Naive thymus-derived CD4-positive, alpha-beta T cell (primary cell): ENCODE measurements at places on chromosomes 4 and X. TPM values are rescaled to one million over a fixed set of nuclear protein-coding genes. Genes with fewer than 3 reads are reported as not detected.

- H3K36me3 ChIP-seq = no peaks in the 10 kb centered on the region
- no peak overlapping the region for H3K4me3 ChIP-seq
- H3K27me3 ChIP-seq = no peaks in the 10 kb centered on the region
- H3K27ac ChIP-seq = no peak overlapping the region
- no peaks in the 10 kb centered on the region for H3K4me1 ChIP-seq
Observed at GRCh38 chrX:72030431-72030830, 101.3 kb downstream of the RTL5 start.

Gene MFAP3L
- polyA plus RNA-seq = 0.23 TPM

DNA sequence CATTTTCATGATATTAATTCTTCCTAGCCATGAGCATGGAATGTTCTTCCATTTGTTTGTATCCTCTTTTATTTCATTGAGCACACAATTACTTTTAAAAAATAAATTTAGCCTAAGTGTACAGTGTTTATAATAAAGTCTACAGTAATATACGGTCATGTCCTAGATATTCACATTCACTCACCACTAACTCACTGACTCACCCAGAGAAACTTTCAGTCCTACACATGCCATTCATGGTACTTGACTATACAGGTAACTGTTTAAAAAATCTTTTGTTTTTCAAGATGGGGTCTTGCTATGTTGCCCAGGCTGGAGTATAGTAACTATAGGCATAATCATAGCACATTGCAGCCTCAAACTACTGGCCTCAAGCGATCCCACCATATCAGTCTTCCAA lies 348.1 kb downstream of the RAPGEF2 start:
- H3K4me1 ChIP-seq = no peaks in the 10 kb centered on the region
- no peaks in the 10 kb centered on the region for H3K36me3 ChIP-seq
- DNase-seq = no peak

Gene EMCN
- polyA plus RNA-seq = not detected

GRCh38 chrX:70331161-70331560 lies 41.3 kb downstream of the KIF4A start:
- no peak overlapping the region for H3K4me3 ChIP-seq
- no peaks in the 10 kb centered on the region for H3K4me1 ChIP-seq
- no peaks in the 10 kb centered on the region for H3K36me3 ChIP-seq
- no peak for DNase-seq
- H3K27me3 ChIP-seq = no peaks in the 10 kb centered on the region
- no peak overlapping the region for H3K27ac ChIP-seq

DNA sequence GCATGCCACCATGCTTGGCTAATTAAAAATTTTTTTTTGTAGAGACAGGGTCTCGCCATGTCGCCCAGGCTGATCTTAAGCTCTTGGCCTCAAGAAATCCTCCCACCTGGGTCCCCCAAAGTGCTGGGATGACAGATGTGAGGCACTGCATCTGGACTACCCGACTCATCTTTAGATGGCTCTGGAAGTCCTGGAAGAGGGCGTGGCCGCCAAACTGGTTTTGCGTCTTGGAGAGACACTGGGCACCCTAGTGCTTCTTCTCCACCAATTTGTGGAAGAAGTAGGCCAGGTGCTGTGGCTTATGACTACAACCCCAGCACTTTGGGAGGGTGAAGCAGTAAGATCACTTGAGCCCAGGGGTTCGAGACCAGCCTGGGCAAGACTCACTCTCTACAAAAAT lies 47.6 kb downstream of the HOPX start:
- H3K36me3 ChIP-seq = no peaks in the 10 kb centered on the region
- no peak overlapping the region for H3K4me3 ChIP-seq
- no peak overlapping the region for H3K27ac ChIP-seq
- no peaks in the 10 kb centered on the region for H3K27me3 ChIP-seq
- no peaks in the 10 kb centered on the region for H3K4me1 ChIP-seq

Gene BEX5
- 13.2 TPM for polyA plus RNA-seq

Gene ZFP42
- not detected for polyA plus RNA-seq

DNA sequence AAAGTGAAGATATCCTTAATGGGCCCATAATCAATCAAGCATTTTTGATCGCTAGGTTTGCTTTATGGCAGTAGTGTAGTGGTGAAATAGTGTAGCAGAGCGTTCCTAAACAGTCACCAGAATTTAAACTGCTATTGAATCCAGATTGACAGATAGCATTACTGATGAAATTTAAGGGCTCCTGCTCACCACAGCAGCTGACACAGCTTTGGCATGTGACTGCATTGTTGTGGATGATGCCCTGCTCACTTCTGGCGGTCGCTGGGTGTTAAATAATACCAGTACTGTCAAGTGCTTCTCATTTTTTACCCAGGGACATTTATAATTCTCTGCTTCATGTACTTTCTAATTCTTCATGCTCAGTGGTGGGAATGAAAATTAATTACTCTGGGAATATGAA lies 102.0 kb upstream of the ARHGAP24 start:
- no peak overlapping the region for H3K4me3 ChIP-seq
- DNase-seq = no peak
- H3K4me1 ChIP-seq = no peaks in the 10 kb centered on the region
- H3K27ac ChIP-seq = no peak overlapping the region
- no peaks in the 10 kb centered on the region for H3K27me3 ChIP-seq

GRCh38 chr4:155899891-155900290 lies 3.6 kb upstream of the TDO2 start:
- no peaks in the 10 kb centered on the region for H3K27me3 ChIP-seq
- DNase-seq = no peak
- no peak overlapping the region for H3K4me3 ChIP-seq

- H3K27ac ChIP-seq = no peak overlapping the region
- peaks cover 23% of the 10 kb centered on the region for H3K36me3 ChIP-seq
- no peaks in the 10 kb centered on the region for H3K27me3 ChIP-seq
- no peak overlapping the region for H3K4me3 ChIP-seq
- no peak for DNase-seq
Observed at GRCh38 chrX:154401918-154402621, 3.9 kb downstream of the RPL10 start.

GRCh38 chr4:26152056-26152455 lies 168.8 kb upstream of the RBPJ start:
- no peaks in the 10 kb centered on the region for H3K27me3 ChIP-seq
- H3K4me3 ChIP-seq = no peak overlapping the region
- no peak for DNase-seq
- no peak overlapping the region for H3K27ac ChIP-seq
- no peaks in the 10 kb centered on the region for H3K4me1 ChIP-seq

Gene SYTL4
- polyA plus RNA-seq = not detected

DNA sequence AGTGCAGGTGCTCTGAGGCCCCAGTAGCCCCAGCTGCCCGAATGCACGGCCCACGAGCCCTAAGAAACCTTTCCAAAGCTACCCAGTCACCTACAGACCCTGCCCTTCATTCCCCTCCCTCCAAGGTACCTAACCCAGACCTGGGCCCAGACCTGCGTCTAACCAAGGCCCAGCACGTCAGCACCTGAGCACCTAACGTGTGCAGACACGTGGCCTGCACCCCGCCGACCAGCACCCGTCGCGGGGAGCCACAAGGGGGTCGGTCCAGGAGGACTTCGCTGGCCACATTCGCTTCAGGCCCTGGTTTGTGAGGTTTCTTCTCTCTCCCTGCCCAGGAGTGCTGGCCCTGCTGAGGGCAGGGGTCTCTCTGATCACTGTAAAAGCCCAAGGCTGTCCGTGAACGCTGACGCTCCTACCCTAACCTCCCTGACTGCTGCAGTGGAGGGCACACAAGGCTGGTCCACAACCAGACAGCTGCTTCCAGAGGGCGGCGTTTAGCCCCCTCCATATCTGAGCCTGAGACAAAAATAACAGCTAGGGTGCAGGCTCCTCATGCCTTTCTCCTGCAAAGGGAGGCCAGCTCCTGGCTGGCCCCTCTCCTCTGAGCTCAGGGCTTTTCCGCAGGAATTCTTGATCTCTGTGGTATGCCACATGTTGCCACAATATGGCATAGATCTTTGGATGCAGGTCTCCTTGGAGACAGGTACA lies 31.8 kb downstream of the WDR1 start:
- H3K27ac ChIP-seq = no peak overlapping the region
- no peak for DNase-seq
- H3K4me1 ChIP-seq = no peaks in the 10 kb centered on the region
- H3K27me3 ChIP-seq = no peaks in the 10 kb centered on the region

Gene PRKG2
- 0.43 TPM for polyA plus RNA-seq

DNA sequence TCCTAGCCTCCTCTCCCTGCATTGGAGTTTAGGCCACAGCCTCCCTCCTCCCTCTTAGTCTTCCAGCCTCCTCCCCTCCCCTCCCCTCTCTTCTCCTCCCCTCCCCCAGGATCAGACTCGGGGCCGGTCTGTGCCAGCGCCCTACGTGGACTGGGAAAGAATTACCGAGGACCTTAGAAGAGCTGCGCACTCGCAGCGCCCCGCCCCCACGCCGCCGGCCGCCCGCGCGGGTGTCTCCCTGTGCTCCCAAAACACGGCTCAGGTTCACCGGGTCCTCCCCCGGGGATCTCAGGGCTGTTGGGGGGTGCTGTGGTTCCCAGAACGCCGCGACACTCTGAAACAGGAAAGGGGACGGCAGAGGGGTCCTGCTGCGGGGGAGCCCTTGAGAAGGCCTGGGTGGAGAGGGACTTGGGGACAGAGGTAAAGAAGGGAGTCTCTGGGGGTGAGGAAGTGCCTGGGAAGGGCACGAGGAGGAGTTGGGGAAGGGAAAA lies 122.3 kb upstream of the TBL1X start:
- no peaks in the 10 kb centered on the region for H3K36me3 ChIP-seq
- no peak overlapping the region for H3K27ac ChIP-seq
- peak; percentile 34 for DNase-seq
- peaks cover 9% of the 10 kb centered on the region for H3K4me1 ChIP-seq

GRCh38 chr4:124278477-124278876 lies 434.1 kb downstream of the ANKRD50 start:
- no peaks in the 10 kb centered on the region for H3K4me1 ChIP-seq
- no peak overlapping the region for H3K27ac ChIP-seq
- DNase-seq = no peak
- H3K27me3 ChIP-seq = no peaks in the 10 kb centered on the region
- H3K36me3 ChIP-seq = no peaks in the 10 kb centered on the region

DNA sequence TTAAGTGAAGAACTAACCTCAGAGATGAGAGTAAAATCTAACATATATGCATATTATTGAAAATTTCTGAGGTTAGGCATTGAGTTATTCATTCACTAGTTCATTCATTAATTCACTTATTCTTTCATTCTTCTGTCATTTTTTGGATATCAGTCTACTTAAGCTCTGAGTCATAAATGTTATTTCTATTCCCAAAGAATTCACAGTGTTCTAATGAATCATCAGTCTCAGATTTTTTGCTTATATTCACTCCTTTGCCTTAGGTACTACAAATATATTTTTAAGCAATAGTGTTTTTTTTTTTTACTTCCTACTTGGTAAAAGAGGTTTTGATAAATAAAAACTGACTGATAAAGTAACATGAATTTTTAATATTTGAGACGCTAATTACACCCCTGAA lies 95.2 kb upstream of the DKK2 start:
- no peaks in the 10 kb centered on the region for H3K36me3 ChIP-seq
- no peaks in the 10 kb centered on the region for H3K27me3 ChIP-seq
- DNase-seq = no peak
- no peak overlapping the region for H3K27ac ChIP-seq

Gene CT45A2
- polyA plus RNA-seq = not detected

DNA sequence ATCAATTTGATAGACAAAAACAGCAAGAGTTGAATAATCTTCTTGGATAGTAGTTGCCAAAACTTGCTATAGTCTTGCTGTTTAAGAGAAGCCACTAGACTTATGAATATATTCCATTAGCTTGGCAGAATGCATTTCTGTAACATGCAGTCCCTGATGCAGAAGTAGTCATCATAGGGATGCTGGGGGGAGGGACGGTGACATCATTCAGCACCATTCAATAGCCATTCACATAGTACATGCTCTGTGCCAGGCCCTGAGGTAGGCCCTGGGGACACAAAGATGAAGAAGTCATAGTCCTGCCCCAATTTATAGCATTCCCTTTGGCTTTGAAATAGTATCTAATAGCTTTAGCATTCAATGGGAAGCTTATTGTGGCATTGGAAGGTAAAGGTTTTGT lies 185.5 kb upstream of the AFF2 start:
- peaks cover 19% of the 10 kb centered on the region for H3K4me1 ChIP-seq
- DNase-seq = no peak
- H3K4me3 ChIP-seq = no peak overlapping the region
- no peaks in the 10 kb centered on the region for H3K27me3 ChIP-seq
- no peak overlapping the region for H3K27ac ChIP-seq
- no peaks in the 10 kb centered on the region for H3K36me3 ChIP-seq
